ENCODE measurements at places on chromosomes 3 and 15.

- DNase-seq, result no peak
These were observed 15.1 kb upstream of the TMEM158 start for GRCh38 chr3:45241206-45241605.

- no peak for DNase-seq
These were observed 104.5 kb downstream of the IL20RB start for GRCh38 chr3:137062250-137062649.

GRCh38 chr15:52337198-52337853, 41.7 kb upstream of the MYO5C start:
- DNase-seq, result no peak

- no peak for DNase-seq
These were observed 88.0 kb upstream of the IGF1R start for GRCh38 chr15:98560338-98560737.

DNA sequence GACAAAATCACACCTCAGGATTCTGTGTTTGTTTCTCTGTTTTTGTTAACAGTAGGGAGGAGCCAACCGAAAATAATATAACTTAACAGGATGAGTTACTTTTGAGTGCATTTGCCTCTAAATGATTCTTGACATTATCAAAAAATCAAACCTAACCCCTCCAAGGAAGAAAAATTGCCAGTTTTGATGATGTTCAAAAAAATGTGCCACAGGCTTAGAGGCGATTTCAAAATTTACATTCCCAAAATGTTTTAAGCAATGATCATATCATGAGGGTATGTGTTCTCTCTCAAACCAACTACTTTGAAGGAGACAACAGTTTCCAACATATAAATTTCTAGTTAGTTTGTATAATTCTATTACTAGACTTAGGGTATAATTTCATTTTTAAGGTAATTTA, 6.7 kb downstream of the VGLL3 start:
- DNase-seq, result no peak

DNA sequence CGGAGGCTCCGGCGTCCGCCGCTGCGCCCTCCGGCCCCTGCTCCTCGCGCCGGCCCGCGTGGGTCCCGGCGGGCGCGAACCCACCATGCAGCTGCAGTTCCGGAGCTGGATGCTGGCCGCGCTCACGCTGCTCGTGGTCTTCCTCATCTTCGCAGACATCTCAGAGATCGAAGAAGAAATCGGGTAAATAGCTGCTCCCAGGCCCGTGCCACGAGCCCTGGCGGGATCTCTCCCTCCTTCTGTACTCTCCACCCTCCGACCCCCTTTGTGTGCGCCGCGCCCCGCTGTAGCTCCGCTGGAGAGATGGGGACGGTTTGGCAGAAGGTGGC, 263 bp downstream of the ST8SIA2 start:
- no peak for DNase-seq

DNA sequence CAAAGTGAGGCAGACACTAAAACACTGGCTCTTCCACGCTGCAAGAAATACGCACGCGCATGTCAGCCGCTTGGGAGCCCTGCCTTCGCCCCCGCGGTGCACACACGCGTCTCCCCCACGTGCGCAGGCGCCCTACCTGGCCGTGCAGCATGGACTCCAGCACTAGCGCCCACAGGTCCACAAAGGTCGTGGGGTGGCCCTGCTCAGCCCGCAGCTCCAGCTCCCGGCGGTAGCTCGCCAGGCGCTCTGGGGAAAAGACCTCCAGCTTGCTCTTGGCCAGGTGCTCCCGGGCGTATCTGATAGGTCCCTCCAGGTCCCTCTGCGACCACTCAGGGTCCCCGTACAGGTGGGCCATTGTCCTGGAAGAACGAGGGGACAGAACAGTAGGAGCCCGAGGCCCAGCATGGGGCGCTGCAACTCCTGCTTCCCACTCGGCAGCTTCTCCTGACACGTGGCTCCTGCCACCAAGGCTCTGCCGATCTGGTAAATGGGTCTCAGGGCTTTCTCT, 14.9 kb downstream of the PLA2G4D start:
- no peak for DNase-seq

DNA sequence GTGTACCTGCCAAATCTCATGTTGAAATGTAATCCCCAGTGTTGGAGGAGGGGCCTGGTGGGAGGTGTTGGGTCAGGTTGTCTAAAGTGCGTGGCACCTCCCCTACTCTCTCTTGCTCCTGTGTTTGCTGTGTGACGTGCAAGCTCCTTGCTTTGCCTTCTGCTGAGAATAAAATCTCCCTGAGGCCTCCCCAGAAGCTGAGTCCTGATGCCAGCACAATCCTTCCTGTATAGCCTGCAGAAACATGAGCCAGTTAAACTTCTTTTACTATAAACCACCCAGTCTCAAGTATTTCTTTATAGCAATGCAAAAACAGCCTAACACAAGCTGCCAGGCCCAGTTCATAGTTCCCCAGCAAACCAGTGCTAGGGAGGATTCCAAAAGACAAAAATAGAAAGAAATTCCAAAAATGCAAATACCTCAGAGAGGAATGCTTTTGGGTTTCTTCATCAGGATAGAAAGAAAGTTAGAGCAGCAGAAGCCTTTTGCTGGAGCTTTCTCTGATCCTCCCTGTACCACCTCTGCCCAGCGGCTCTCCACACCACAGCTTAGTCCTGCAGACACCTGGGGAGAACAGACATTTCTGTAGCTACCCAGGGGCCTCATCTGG, 25.9 kb upstream of the CDV3 start:
- DNase-seq, result no peak

GRCh38 chr3:72591522-72592421, 256.5 kb downstream of the SHQ1 start:
- DNase-seq, result no peak

DNA sequence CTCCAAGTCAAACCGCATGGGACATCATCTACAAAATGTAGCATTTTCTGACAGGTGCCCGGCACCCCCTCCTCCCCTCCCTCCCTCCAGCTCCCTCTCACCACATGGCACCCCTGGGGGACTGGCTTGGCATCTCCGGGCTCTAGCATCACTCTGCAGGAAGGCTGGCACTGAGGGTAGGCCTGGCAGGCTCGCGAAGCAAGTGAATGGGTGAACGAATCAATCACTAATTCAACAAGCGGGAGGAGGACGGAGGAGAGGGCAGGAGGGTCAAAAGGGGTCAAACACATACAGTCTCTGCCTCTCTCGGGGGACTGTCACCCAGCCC, 155.7 kb downstream of the NUP210 start:
- no peak for DNase-seq

DNA sequence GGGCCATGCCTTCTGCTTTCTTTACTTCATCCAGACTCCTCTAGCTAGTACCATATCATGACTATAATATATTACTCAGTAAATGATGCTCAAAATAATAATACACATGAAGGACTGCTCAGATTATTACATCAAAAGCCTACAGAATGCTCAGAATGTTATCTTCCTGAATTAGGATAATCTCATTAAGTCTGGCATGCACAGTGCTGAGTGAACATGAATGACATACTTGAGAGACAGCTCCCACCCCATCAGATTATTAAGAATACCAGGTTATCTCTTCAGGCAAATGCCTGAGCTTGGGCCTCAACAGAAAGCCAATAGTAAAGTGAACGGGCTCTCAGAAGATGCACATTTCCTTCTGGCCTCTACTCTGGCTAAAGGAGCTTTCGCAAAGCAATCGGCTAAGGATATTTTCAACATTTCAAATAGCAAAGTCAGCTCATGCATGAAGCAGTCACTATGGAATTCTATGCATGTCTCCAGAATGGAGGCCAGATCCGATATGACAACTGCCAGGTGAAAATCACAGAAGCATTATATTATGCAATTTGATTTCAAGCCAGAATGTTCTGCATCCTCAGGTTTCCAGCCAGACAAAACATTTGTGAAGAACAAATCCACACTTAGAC, 122.6 kb downstream of the KCNMB2 start:
- DNase-seq, result no peak

DNA sequence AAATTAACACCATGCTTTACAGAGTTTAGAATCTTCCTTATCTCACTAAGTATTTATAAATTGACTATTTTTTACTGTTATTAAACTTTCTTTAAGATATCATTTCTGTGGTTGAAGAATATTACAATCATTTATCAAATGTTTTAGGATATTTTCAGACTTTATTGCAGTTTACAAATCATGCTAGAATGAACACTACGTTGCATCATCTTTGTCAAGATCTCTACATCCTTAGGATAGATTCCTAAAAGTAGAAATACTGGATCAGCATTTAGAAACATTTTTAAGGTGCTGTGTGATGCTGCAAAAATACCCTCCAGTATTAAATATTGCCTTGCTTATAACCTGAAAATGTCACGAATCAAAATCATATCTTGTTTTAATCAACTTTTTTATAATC, 2.5 kb upstream of the PLD1 start:
- no peak for DNase-seq

DNA sequence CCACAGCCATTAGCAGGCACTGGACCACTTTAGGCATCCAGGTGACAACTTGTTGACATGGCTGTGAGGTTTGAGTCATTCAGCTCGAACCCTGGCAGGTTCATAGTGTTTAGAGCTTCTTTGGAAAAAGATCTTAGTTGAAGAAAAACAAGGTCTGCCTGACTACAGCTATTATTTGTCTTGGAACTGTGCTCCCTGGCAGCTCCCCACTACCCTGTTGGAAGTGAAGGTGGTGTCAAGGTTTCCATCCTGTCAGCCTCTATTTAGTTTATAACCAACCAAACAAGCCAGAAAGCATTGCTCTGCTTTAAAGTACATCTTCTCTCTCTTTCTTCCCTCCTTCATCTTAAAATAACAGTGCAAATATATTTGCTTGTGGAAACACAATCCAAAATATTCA, 56.8 kb downstream of the KAT2B start:
- DNase-seq, result no peak

- no peak for DNase-seq
These were observed 19.3 kb upstream of the NTRK3 start for GRCh38 chr15:88275804-88276203.

DNA sequence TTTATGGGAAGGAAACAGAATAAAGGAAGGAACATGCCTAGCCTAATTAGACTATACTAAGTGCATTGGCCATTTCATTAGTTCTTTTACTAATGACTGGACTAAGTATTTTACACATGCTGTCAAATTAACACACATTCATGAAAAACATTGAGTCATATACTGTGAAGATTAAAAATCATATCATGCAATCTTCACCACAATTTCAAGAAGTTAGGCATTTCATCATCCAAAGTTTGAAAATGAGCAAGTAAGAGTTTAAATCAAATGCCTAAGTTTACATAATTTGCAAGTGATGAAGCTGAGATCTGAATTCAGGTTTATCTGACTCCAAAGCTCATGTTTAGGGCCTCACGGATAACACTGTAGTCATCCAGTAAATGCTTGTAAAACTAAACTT, 601.0 kb downstream of the PDCD6IP start:
- DNase-seq, result no peak

- no peak for DNase-seq
These were observed 17.4 kb upstream of the KLHL6 start for GRCh38 chr3:183572935-183573334.

DNA sequence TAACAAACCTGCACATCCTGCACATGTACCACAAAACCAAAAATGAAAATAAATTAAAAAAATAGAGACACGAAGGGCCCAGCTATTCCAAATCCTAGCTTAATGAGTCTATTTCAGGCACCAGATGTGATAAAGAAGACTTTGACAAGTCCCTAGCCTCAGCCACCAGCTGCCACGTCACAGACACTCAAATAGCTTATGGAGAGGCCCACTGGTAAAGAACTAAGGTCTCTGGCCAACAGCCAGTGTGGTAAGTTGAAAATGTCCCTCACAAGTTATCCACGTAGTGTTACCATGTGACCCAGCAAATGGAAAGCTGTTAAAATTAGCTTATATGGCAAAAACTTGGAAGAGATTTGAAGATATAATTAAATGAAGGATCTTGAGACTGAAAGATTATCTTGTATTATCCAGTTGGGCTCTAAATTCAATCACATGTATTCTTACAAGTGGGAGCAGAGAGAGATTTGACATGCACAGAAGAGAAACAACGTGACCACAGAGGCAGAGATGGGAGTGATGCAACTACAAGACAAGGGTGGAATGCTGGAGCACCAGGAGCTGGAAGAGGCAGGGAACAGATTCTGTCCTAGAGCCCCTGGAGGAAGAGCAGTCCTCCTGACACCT, 10.9 kb downstream of the ACSBG1 start:
- peak; percentile 82 for DNase-seq

DNA sequence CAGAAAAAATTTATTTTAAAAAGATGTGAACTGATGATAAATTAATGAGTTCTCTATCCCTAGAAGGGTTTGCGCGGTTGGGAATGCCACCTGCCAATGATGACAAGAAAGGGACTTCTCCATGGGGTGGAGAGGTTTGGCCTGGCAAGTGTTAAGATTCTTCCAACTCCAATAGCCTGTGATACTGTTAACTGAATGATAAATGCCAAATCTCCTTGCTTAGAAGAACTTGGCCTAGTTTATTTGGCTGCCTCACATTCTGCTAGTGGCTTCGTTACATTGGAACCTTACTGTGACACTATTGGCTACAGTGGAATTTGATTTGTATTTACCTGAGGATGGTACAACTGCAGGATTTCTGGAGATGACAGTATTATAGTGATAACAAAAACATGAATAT, 91.7 kb upstream of the CCNL1 start:
- DNase-seq, result no peak

DNA sequence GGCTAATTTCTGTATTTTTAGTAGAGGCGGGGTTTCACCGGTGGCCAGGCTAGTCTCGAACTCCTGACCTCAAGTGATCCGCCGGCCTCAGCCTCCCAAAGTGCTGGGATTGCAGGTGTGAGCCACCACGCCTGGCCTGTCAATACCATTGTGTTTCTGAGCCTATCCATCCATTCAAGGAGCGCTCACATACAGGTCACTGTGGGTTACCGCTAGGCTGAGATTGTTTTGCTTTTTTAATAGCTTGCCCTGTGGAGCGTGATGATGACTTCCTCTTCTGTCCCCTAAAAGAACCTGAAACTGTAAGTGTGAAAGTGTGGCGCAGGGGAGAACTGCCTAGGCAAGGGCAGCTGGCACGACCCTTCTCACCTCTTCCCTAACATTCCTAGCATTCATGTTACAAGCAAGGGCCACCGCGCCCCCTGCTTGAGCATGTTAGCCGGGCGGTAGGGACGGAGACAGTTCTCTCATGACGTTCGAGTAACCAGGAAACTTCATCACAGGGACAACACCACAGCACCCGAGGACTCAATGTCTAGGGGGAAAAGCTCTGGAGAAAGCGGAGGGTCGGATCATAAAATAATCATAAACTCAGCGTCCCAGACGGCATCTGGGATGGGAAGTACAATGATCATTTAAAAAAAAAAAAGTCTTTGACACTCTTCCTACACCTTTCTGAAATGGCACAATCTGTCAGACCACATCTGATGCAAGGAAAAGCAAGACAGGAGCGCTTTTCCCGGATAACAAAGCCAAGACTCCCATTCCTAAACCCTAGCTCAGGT, 790 bp downstream of the LAMP3 start:
- DNase-seq, result no peak

DNA sequence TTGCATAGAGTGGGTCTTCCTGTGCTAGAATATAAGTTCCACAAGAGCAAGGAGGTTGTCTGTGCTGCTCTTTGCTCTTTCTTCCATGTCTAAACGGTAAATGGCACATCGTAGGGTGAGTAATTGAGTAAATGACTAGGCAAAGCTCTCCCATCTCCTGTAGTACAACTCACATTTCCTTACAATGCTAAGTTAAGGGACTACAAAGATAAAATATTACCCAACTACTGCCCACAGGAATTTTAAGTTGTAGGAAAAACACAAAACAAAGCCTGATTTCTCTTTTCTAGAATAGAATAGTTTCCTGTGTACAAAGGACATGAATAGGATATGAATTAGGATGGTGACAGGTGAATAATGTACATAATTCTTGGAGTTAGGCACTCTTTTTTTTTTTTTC, 19.9 kb upstream of the LRIG1 start:
- no peak for DNase-seq
